ENCODE measurements at places on chromosomes 7 and 10.

DNA sequence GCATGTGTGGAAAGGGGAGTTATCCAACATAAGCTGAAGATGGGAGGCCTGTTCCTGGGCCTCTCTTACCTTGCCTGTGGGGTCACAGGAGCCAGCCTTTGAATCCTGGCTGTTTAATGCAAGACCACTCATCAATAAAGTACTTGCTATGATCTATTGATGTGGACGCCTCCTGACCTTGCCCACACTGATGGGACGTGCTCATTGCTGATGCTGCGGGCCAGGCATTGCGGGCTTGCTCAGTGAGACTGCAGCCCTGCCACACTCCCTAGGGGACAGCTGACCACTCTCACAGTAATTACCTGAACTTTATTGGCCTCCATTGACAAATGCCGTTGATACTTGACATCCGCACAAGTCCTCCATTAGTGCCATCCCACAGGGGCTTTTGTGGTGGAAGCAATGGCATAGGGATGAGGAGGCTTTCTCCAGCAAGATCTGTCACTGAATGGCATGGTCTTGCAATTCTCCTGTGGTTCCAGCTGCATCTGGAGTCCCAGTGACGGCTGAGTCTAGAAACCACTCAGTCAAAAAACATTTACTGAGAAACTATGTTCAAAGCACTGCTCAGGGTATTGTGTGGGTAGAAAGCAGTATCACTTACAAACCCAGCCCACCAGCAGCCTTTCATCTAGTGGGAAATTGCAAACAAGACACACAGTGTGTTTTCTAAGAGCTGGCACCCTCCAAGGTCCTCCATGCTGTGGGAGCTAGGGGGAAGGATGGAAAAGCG, 135.1 kb upstream of the YAE1 start:
- DNase-seq: no peak

DNA sequence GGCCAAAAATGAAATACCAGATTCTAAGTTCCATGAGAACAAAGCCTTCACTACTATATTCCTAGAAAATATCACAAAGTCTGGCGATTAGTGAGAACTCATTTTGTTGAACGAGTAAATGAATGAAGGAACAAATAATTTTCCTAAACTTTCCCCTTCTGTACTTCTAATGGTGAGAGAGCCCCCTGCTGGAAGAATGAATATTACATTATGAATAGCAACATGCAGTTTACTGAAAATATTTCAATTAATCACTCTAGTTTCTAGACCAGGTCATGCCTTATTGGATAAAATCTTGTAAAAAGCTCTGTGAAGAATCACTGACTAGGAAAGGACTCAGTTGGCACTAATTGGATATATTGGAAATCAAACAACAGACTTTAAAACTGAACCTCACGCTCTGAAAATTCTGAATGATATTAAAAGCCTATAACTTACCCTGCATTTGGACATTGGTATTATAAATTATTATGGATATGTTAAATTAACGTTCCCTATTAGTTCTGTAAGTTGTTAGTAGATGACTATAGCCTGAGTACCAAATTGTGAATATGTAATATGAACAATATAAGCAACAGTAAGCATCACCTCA, 32.4 kb upstream of the MTPN start:
- no peak for DNase-seq

DNA sequence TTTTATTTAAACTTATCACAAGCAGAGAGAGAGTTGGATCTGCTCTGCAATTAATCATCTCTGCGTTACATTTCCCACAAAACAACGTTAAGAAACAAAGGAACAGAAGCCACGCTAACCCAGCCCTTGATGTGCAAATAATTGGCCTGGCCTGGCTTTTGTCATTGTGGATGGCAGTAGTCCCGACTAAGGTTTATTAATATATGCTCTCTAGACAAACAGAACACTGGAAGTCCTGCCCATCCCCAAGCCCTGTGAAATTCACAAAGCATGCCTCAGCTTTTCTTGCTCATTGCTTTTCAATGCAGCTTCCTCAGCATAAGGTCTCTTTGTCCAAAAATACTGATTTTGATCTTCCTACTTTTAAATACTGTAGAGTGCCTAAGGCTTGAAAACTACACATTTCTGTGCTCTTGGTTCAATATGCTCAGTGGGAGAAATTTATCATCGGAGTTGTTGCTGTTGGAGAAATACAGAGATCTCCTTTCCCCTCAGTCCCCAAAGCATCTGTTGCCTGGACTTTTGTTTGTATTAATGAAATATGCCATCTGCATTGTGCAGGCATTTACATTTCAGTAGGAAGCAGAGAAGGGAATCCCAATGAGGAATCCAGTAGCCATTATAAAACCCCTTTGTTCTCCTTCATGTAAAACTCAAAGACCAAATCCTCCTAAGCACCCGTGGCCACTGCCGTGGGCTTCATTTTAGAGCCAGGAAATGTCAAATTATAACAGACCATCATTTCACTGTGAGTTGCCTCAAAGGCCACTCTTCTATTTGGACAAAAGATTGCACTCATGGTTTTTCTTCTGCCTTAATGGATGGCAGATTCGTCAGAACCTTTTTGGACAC, 61.1 kb downstream of the SORCS1 start:
- DNase-seq: no peak

- DNase-seq: no peak
These were observed 74.0 kb downstream of the MICALL2 start for GRCh38 chr7:1385086-1385808.

DNA sequence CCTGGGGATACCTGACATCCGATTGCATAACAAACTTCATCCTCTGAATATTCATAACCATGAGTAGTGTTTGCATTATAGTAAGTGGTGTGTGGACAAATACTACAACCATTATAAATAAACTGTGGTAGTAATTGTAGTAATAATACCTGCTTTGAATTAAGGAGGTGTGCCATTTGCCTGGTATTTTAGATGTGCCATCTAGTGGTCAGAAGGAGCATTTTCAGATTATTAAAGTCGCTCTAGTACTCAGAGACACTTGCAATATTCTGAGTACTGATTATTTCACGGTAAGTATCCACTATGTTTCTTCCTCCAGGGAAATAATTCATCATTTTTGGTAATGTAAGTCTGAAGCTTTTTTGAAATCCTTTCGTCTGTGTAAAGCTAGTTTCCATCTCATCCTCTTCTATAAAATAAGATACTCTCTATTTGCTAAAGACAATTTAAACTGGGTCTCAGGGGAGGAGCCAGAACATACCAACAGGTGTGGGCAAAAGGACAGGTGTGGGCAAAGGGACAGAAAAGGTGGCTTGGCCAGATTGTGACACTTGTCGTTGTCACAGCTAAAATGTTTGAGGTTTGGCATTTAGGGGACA, 115.3 kb upstream of the WDR11 start:
- DNase-seq: no peak

DNA sequence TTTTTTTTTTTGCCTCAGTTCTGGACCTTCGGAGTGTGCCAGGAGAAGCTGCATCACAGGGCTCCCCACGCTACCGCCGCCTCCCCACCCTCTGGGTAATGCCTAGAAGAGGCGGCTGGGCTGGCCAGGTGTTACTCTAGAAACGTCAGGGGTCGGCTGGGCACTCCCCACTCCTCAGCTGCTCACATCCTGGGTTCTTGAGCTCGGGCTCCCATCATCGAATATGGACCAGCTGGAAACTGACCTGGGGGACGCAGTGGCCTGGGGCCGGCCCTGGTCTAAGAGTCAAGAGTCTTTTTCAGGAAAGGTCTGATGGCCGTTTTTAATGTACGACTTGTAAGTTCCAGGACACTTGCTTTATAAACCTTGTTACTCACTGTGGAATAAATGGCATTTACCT, 326.5 kb downstream of the WDR37 start:
- no peak for DNase-seq

GRCh38 chr10:66258693-66259092, 667.1 kb upstream of the LRRTM3 start:
- DNase-seq: no peak

DNA sequence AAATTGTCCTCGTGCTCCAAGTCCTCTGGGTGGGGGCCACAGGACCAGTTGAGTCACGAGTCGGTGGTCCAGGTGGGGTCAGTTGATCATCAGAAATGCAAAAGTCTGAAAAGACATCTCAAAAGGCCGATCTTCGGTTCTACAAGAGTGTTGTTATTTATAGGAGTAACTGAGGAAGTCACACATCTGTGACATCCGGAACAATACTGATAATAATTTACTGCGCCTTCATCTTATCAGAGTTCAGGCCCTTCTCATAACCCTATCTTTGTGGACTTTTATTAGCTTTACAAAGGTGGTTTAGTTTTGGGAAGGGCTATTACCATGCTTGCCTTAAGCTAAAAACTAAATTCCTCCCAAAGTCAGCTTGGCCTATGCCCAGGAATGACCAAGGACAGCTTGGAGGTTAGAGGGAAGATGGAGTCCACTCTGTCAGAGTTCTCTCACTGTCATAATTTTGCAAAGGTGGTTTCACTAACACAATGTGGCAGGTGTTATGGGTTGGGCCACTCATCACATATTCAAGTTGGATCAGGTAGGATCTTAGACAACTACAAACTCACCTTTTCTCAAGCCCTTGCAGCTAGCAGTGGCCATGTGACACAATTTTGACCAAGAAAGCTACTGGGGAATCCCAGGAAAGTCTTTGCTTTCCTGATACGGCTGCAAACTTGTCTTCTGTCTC, 54.7 kb upstream of the CHST3 start:
- DNase-seq: no peak

DNA sequence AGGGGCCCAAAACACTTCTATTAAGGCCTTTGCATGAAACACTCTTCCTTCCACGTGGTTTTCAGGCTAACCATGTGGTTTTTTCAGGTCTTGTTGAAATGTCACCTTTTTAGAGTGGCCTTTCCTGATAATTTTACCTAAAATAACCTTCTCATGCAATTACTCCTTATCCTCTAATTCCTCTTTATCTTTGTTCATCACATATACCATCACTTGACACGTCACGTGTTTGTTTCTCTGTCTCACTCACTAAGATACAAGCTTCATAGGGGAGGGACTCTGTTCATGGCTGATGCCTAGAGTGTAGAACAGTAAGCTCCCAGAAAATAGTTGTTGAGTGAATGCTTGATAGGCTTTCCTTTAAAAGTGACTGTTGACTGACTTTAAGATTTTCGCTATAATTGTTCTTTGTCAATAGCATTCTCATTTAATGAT, 63.7 kb downstream of the ST7 start:
- no peak for DNase-seq

GRCh38 chr10:25901199-25901598, 32.8 kb upstream of the MYO3A start:
- DNase-seq: no peak

DNA sequence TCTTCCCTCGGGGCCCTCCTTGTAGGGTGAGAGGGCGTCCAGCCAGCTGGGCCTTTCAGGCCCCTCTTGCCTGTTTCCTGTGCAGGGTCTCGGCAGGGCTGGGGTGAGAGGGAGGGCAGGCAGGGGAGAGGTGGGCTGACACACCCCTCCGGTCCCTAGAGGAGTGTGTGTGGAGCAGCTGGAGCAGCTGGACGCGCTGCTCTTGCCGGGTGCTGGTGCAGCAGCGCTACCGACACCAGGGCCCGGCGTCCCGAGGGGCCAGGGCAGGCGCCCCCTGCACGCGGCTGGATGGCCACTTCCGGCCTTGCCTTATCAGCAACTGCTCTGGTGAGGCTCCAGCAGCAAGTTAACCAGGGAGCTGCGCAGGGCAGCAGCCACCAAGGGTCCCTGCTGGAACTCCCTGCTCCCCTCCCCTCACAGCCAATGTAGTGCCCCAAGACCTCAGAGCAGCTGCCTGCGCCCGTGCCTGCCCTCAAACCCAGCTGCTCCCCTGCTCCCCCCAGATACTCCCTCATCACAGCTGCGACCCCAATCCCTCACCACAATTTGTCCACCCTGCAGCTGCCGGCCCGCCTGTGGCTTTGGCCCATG, 15.7 kb upstream of the ZNF862 start:
- no peak for DNase-seq

- DNase-seq: no peak
These were observed 19.8 kb downstream of the HKDC1 start for GRCh38 chr10:69239816-69240434.

GRCh38 chr10:95836610-95837355, 71.0 kb upstream of the CC2D2B start:
- no peak for DNase-seq

GRCh38 chr7:20776942-20777341, 9.7 kb downstream of the SP8 start:
- no peak for DNase-seq

- no peak for DNase-seq
These were observed 7.2 kb downstream of the ZKSCAN1 start for GRCh38 chr7:100022621-100023020.

DNA sequence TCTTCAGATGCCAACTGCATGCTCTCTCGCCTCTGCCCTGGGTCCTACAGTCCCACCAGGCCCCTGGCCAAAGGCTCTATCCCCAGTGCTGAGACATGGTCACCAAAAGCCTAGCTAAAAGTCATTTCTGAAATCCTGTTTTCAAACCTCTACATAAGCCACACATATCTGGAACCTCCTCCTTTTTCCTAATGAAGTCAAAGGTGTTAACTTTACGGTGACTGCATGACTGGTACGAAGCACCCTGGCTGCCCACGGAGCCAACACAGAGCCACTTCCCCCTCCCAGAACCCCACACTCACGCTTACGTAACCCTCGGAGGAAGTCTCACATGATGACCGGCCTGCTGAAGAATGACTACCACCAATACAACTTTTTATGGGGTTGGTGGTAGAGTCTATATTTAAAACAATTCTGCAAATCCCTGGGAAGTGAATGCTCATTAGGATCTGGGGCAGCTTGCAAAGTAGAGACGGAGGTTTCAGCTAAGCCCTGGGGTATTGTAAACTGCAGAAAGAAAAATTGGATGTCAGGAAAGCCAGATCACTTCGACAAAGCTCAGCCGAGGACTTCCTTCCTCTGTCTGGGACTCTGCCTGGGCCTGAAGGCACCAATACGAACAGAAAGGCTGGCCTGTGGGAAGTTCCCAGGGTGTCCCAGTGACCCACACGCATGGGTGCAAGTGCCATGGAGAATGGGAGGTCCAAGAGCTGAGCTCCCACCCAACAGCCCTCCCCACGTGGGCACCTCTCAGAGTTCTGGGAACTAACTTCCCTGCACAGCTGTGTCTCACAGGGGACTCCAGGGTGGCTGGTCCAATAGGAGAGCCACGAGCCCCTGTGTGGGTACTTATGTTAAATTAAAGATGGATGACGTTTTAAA, 50.7 kb downstream of the PDGFA start:
- DNase-seq: no peak

DNA sequence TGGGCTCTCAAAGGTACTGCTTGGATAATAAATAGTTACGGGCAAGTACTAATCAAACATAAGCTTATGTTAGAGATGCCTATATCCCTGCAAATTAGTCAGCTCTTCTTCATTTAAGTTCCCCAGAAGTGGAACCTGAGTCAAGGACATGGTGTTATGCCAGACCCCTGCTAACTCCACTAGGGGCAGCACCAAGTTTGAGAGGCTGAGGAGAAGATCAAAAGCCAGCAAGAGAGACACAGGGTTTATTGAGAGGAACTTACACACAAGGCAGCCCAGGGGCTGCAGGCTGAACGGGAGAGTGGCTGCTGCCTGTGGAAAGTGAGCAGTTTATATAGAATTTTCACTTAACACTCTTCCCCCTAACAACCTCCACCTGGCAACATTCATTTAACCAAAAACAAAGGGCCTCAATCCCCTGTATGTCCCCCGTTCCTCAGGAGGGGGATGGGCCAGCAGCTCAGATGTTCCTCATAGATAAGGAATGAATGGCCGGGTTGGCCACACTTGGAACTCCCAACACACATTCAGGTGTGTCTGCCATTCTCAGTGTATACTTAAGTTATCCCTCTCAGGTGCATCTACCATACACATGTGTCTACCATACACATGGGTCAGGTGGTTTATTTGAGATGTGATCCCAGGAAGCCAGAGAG, 62.6 kb upstream of the GHITM start:
- no peak for DNase-seq

- DNase-seq: no peak
These were observed 23.5 kb downstream of the HTR5A start for GRCh38 chr7:155093596-155093995.

- no peak for DNase-seq
These were observed 5.6 kb downstream of the PCGF5 start for GRCh38 chr10:91226093-91226492.
